Activated CD4-positive, alpha-beta T cell treated with anti-CD3 and anti-CD28 coated beads, Interleukin-2, amount 50 U/mL, for 48 hours (primary cell): ENCODE measurements at places on chromosomes 12 and 14.

- DNase-seq: no peak
These were observed 63.5 kb downstream of the ELK3 start for GRCh38 chr12:96257550-96258103.

GRCh38 chr14:68817506-68818212 lies 24.8 kb upstream of the ZFP36L1 start:
- DNase-seq: no peak

- no peak for DNase-seq
These were observed 102.1 kb downstream of the MYRFL start for GRCh38 chr12:69927164-69927563.

DNA sequence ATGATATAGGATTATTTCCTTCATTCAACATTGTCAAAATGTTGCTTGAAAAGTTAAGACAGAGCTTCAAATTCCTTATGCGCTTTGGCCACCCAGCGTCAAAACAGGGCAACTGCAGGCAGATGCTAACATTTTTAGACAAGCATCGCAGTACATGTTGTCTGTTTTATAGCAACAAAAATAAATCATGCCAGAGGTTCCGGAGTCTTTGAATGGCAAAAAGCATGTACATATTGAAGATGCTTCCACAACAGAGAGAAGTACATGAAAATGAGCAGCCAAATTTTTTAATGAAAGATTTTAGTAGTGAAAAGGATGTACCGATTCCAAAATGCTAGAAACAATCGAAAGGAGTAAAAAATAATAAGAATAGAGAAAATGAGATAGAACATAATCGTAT lies 49.8 kb upstream of the USP15 start:
- DNase-seq: peak; percentile 37

DNA sequence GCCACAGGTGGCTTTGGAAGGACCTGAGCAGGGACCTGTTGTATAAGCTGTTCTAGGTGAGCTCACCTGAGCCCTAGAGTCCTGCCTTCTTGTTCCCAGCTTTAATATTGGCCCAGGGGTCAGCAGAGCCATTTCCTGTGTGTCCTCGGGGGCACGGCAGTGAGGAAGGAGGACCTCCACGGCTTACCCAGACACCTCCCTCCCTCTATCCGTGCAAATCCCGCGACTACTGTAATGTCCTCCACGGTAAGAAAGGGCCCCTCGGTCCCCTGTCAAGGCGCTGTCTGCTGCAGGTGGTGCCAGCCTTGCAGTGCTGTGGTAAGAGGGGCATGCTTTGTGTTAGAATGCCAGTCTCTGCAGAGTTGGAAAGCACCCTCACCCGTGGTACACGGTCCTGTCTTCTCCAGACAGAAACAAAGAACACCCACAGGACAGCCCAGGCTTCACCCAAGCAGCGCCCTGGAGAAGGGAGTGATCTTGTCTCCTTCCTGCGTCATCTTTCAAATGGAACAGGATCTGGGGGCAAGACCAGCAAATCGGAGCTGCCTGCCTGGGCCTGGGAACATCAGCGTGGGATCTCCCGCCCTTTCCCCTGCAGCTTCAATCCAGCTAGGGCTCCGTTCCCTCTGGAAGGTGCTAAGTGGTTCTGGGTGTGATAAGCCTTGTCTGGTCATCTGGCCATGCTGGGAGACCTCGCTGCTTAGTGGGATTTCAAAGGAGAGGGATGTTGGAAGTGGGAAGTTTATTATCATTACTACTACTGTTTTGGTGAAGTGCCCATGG lies 20.2 kb upstream of the FZD10 start:
- DNase-seq: no peak

GRCh38 chr12:118436986-118437385 lies 60.6 kb downstream of the SUDS3 start:
- no peak for DNase-seq

GRCh38 chr14:94751956-94752355 lies 18.0 kb downstream of the GSC start:
- no peak for DNase-seq

DNA sequence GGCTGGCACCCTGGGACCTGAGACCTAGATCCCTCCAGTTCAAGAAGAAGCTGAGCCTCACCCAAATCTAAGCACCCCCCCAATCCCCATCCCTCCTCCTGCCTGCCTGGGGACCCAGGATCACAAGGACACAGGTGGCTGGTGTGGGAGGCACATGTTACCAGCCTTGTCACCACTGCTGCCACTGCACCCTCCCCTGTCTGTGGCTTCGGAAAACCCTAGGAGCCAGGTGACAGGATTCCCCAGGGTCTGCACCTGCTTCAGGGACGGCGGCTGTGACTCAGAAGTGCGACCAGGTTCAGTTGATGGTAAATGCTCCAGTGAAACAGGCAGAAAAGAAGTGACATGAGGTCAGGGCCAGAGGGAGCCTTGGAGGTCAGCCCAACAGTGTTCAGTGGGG lies 62.8 kb upstream of the FAM222A start:
- no peak for DNase-seq

DNA sequence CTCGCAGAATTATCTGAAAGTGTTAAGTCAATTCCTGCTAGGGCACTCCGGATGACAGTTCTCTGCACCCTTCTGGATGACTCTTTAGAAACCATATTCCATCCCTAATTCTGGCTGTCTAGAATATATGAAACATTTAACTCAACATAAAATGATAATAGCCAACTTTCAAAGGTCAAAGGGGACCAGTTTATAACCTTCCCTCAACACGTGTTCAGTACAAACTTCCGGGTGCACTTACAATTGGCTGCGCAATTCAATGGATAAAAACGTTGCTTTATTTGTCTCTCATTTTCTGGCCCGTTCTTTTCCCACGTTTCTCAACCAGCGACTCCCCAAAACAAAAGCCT lies 1.3 kb downstream of the SBNO1 start:
- DNase-seq: no peak
